ENCODE measurements at places on chromosomes 6 and 20. TPM values are rescaled to one million over a fixed set of nuclear protein-coding genes. Genes with fewer than 3 reads are reported as not detected.

DNA sequence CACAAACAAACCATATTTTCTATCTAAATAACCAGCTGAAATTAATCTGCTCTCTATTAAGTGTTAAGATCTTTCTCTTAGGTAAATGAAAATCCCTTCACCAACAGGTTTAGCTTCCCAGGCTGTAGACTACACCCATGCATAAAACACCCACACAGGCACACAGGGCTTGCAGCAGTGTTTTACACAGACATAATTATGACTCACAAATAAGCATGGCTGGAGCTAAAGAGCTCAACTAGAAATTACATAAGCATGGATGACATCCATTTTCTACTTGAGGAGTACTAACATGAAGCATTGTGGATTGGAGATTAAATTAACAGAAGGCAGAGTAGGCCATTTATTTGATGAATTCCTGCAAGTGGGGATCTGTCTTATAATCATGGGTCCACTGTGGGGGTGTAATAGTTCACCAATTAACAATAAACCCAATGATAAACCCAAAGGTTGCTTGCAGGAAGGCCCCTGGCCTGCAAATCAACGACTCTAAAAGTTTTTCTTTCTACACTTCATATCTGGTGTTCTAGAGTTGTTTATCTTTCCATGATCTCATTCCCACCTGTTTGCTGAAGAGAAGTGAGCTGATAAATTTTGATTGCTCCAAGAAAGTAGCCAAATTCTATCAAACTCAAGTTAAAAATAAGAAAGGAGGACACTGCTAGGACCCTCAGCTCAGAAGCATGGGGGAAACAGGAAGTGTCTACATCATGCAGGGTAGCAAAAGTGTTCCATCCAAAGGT lies 33.8 kb upstream of the E2F3 start:
- DNase-seq, result no peak

The THEMIS gene
- 0.45 TPM for total RNA-seq

- peak; percentile 51 for DNase-seq
Measured at GRCh38 chr20:23582293-23582692, 14.0 kb upstream of the CST9L start.

- no peak for DNase-seq
Measured at GRCh38 chr6:85672623-85673022, 29.9 kb upstream of the SYNCRIP start.

DNA sequence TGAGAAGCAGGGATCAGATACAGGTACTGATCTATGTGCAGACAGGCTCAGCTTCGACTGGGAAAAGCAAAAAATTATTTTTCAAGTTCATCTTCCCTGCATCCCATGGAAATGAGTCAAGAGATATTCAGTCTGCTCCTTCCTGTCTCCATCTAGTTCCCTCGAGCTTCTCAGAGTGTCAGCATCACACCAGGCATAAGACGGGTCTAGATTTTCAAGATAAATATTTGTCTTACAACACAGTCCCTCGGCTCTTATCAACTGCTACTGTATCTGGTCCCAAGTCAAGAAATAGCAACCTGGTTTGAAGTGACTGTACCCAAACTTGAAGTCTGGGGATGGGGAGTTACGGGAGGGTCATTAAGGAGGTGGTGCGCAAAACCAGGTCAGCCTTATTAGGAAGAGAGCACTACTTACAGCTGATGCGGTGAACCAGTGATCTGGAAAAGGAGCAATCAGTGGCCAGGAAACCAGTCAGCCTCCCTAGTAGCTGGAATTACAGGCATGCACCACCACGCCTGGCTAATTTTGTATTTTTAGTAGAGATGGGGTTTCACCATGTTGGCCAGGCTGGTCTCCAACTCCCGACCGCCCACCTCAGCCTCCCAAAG lies 29.7 kb downstream of the ZMYND8 start:
- no peak for DNase-seq

GRCh38 chr20:62772619-62772989 lies 23.7 kb upstream of the MRGBP start:
- DNase-seq, result no peak

DNA sequence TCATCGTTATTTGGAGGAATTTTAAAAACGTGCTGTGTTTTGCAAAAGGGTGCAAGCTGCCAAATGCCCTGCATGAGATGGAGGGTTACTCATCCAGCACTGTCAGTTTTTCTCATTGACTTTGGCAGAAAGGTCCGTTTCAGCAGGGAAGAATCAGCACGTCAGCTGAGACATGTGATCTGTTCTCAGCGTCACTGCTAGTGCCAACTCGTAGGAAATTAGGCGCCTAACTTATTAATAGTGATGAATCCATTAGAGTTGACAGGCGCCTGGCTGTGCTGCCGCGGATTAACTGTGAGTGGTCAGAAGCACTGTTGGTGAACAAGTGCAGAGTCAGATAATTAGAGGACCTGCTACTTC lies 175.5 kb upstream of the FOXQ1 start:
- DNase-seq, result no peak

DNA sequence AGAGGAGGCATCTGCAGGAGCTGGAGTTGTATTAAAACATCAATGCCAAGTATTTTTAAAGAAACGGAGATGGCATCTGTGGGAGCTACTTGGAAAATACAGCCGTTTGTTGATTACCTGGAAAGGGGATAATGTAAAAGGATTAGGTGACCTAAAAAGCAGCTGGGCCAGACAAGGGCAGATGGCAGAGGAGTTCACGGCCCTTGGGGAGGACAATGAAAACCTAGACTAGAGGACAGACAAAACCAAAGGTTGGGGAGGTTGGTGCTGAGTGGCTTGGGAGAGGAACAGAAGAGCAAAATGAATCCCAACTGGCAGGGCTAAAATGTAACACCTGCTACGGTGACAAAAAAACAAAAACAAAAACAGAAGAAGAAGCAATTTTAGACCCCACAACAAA lies 260.5 kb upstream of the JARID2 start:
- DNase-seq, result no peak

The FBXO5 gene
- 3.4 TPM for total RNA-seq

DNA sequence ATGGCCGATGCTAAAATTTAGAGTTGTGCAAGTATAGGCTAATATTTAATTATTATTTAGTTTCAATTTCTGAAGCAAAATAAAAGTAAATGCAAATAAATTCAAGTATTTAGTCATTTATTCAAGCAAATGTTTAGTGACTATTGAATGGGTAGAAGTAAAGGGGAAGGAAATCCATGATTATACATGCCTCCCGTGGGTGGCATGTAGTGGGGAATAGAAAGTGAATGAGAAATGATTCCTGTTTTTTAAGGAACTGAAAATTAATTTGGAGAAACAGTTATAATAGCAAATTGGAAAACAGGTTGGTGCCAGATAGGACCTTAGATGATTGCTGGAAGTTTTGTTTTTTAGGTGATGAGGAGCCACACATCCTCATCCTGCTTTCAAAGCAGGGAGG lies 35.4 kb downstream of the FAM229B start:
- DNase-seq, result no peak

DNA sequence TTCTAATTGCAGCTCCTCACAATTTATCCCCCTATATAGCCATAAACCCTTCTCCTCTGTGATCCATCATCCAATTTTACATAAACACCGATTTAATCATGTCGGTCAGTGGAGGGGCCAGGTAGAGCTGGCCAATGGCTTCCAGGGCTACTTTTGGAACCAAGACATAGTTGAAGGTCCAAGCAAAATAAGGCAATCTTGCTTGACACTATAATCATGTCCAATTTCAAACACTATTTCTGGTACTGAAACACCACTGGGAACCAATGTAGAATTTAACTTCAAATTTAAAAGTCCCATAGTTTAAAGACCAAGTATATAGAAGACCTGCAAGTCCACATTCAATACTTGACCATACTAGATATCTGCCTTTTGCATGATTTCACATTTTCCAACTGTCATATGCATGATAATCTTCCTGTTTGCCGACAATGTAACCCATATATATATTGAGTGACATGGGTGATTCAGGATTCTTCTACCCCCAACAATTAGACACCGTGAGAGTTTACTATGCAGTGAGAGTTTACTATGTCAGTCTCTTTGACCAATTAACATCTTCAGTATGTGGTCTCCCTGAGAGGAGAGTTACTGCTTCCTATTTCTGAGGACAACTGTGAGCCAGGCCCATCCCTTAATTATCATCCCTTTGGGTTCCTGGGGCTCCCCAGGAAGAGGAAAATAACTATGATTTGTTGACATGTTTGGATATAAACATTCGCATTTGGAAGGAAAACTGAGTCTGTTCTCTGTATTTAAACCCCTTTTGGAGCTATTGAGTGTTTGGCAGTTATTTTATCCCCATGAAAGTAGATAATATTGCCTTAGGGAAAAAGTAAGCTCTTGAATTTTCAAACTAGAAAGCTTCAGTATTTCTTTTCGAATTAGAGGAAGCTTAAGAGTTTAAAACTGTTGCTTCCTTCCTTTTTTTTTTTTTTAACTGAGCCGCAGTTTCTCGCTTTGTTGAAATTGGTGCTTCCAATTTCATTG lies 31.8 kb downstream of the SAMD3 start:
- no peak for DNase-seq

GRCh38 chr6:166714187-166714510 lies 87.1 kb upstream of the RPS6KA2 start:
- no peak for DNase-seq

DNA sequence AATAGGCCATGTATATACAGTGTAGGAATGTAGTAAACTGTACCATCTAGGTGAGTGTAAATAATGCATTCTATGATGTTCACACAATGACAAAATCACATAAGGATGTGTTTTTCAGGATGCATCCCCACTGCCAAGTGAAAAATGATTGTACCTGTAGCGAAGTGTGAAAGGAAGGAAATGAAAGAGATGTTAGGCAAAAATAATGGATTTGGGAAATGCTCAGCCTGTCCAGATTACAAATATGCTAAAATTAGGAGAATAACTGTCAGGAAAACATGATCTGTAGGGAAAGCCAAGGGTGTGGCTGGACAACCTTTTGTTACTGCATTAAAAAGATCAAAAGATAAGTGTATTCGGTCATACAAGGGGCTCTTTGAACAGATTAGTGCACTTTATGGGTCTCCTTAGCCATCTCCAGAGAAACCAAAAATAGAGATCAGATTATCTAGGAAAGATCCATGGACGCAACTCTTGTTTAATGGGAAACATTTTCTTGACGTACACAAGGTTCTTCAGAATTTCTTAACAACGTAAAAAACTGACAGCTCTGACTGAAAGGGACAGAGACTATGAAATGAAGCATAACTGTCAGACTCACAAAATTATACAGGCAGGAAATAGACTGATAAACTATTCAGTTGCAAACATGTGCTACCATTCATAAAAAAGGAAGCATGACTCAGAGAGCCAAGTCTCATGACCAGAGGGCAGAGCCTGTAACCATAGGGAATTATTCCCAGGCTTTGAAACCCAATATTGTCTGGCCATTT lies 253.6 kb upstream of the RAB32 start:
- no peak for DNase-seq

- DNase-seq, result no peak
Measured at GRCh38 chr6:89952105-89952671, 57.9 kb downstream of the GJA10 start.

The ARFRP1 gene
- 47.3 TPM for total RNA-seq

The HRH3 gene
- not detected for total RNA-seq

- DNase-seq, result no peak
Measured at GRCh38 chr6:125808060-125808459, 17.3 kb downstream of the NCOA7 start.

GRCh38 chr20:63544958-63545516 lies 2.5 kb downstream of the SRMS start:
- no peak for DNase-seq

DNA sequence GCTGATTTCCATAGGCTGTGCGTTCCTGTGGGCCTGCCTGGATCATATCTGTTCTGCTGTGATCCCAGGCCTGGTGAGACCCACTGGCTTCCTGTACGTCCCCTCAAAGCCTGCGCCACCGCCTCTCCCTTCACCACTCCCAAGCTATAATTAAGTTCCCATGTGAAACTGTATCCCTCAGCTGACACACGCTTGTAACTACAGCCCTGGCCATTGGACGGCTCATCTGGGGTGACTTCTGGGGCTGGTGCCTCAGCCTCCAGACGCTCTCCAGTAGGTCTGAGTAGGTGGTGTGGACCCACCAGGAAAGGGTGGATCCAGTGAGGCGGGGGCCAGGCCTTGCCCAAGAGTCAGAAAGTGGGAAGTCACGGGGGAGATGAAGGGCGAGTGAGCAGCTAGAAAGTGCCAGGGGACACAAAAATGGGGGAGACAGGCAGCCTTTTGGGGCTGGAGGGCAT lies 21.0 kb downstream of the PPARD start:
- no peak for DNase-seq

The RAD21L1 gene
- total RNA-seq, result not detected

GRCh38 chr20:48310305-48310704 lies 517.5 kb downstream of the PREX1 start:
- no peak for DNase-seq

DNA sequence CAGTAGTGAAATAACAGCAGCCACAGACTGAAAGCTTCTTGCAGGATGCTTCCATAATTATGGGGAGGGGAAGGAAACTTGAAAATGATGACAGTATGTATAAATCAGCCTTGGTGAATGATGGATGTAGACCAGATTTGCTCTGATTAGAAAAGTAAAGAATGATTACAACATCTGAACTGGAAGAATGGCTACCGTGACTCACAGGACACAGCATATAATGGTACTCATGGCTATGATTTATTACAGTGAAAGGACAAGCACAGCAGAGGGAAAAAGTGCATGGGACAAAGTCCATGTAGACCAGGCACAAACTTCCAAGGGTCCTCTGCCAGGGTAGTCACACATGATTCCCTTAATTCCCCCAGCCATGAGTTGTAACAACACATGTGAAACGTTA lies 70.7 kb upstream of the POPDC3 start:
- DNase-seq, result no peak

DNA sequence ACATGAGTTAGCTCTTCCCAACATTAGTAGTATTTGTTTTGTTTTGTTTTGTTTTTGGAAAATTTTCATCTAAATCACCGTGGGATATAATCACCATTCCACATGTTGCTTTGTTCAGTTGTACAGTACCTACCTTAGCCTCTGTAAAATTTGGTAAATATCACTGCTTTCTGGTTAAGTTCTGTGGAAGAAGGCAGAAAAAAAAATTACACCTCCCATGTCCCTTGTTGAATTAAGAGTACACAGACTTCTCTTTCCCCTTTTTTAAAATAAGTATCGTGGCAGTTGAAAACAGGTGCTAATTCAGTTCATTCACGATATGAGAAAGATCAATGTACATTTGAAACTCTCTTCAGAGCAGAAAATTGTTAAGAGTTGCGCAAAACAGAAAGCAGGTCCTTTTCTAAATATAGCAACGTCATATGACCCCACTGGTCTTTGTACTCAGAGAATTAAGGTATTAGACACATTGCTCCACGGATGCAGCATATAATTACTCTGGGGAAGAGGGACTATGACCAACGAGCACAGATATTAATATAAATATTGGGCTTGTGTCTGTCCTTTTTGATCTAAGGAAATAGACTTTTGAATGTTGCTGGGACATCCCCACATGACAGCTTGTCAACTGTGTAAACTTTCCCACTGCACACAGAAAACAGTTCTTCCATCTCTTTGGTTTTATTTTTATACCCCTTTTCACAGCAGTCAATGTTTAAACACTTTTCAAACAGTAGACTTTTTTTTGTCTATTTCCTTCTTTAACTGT lies 58.6 kb upstream of the ZNF217 start:
- no peak for DNase-seq

- DNase-seq, result no peak
Measured at GRCh38 chr6:14094721-14095120, 22.9 kb upstream of the CD83 start.

The CARMIL1 gene
- total RNA-seq, result 10.3 TPM
